Motor neuron (in vitro differentiated cells): ENCODE measurements at places on chromosomes 7 and 10. TPM values are rescaled to one million over a fixed set of nuclear protein-coding genes. Genes with fewer than 3 reads are reported as not detected.

The SORCS1 gene
- total RNA-seq, result 0.27 and 2.7 TPM in 2 replicates

DNA sequence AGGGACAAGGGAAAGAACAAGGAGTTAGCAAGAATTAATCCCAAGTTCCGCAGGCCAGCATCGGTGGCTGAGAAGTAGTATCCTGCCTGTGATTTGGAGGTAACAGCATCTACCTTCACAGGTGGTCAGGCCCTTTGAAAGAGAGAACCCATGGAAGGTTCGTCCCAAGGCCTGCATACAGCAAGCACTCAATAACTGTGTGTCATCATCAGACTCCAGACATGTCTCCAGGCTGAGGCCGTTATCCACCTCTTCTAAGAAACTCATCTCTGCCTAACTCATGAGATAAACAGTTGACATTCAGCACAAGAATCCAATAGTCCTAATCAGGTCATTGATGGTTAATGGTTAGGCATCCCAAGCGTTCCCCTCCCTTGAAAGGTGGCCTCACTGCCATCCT is 45.0 kb downstream of the CTBP2 start:
- ATAC-seq, result no peak

The EGR2 gene
- 0.67 and 0.69 TPM in 2 replicates for total RNA-seq

DNA sequence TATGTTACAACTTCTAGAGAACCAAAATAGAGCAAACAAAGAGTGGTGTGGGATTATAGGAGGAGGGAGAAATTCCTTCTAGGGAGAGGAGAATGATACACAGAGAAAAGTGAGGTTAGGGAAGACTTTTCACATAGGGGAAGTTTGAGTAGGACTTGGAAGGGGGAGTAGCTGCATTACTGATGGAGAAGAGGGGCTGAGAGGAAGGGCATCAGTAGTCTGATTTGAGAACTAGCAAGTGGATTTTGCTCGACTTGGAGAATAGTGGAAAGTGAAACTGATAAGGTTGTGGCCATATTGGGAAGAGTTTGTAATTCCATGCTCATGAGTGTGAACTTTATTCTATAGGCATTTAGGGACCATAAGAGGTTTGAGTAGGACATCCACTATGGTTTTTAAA is 6.1 kb downstream of the NRF1 start:
- no peak for ATAC-seq

- no peak for ATAC-seq
Measured at GRCh38 chr10:18205098-18205834, 65.0 kb downstream of the CACNB2 start.

DNA sequence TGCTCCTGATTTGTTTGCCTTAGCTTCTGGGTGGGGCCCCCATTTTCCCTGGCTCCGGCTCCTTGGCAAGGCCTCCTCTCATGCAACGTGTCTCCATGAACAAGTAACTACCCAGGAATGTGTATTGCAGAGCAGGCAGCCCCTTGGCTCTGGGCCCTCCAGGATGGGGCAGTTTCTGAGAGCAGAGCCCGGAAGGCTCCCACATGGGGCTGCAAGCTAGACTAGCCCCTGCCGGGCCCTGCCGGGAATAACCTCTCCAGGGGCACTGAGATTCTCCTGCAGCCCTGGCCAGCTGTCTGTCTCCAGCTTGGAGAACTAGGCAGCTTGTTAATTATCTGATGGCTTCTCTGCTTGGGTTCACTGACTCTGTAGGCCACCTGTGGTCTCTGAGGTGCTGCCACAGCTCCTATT is 184.0 kb upstream of the INHBA start:
- no peak for ATAC-seq

DNA sequence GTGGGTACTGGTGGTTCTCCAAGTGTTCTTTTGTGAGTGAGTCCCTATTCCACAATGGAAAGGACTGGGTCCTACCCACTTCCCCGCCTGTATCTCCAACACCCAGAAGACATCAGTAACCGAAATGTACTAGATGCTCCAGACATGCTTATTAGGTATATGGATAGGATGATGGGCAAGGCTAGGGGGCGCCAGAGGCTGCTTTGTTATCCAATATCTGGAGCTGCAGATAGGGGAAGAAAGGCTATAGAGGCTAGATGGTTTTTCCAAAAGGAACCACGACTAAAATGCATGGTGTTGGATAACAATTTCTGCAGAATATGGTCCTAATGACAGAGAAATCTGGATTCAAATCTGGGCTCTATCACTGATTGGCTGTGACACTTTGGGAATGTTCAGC is 56.2 kb upstream of the TM9SF3 start:
- ATAC-seq, result peak; percentile 81

GRCh38 chr7:50957431-50957830 is 174.7 kb upstream of the GRB10 start:
- no peak for ATAC-seq

DNA sequence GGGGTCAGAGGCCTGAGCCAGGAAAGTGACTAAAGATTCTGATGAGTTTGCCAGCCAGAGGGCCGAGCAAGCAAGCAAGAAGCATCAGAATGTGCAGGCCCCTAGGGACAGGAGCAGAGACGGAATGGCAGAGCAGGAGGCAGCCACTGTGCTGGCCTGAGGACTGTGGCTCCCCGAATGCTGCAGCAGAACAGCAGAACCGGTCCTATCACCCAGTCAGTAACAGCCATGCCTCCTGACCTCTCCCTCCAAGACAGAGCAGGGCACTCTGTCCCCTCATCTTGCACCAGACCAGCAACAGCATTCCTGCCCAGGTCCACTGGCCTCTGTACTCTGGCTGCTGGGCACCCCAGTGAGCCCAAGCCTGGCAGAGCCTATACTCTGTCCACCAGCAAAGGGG is 85.9 kb downstream of the ARHGAP22 start:
- ATAC-seq, result no peak

The OPALIN gene
- 0.65 and 0.81 TPM in 2 replicates for total RNA-seq

DNA sequence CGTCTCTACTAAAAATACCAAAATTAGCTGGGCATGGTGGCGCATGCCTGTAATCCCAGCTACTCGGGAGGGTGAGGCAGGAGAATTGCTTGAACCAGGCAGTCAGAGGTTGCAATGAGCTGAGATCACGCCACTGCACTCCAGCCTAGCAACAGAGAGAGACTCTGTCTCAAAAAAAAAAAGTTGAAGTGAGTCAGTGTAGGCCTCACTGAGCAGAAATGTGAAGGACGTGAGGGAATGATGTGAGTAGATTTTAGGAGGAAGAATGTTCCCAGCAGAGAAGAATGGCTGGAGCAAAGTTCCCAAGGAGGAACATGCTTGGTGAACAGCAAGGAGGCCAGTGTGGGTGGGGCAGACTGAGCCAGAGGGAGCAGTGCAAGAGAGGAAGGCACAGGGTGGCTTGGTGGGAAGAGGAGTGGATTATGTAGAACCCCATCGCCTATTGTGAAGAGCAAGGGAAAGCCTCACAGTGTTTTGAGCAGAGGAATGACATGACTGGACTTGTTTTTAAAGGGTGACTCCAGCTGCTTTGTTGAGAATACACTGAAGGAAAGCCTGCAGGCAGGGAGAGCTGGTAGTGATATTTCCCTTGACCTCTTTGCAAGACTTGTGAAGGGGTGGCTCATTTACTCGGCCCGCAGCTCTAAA is 708.7 kb downstream of the SUGCT start:
- ATAC-seq, result no peak

The ENO4 gene
- total RNA-seq, result 0.97 and 1.1 TPM in 2 replicates

GRCh38 chr7:157964016-157964415 is 623.6 kb downstream of the PTPRN2 start:
- ATAC-seq, result no peak

- no peak for ATAC-seq
Measured at GRCh38 chr7:39383136-39383535, 183.1 kb upstream of the YAE1 start.

GRCh38 chr7:77895905-77896304 is 97.3 kb downstream of the PHTF2 start:
- no peak for ATAC-seq

DNA sequence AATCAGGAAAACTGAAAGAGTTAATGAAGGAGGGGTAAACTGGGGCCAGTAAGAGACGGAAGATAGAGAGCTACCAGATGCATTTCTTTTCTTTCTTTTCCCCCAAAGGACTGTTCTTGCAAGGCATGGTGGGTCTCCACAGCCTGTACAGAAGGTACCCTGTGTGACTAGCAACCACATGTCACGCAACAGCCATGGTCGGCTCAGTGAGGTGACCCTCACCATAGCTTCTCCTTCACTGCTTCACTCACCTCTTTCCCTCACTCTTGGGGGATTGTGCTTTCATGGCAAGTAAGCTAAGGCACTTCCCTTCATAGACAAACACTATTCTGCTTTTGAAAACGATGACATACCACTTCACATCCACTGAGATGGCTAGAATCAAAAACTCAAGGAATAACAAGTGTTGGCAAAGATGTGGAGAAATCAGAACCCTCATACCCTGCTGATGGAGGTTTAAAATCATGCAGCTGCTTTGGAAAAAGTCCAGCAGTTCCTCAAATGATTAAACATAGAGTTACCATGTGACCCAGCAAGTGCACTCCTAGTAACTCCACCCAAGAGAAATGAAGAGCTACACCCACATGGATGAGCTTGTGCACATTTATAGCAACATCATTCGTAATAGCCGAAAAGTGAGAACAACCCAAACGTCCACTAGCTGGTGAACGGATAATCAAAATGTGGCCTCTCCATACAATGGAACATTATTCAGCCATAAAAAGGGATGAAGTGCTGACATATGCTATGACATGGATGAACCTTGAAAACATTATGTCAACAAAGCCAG is 3.8 kb upstream of the INSIG1 start:
- no peak for ATAC-seq

DNA sequence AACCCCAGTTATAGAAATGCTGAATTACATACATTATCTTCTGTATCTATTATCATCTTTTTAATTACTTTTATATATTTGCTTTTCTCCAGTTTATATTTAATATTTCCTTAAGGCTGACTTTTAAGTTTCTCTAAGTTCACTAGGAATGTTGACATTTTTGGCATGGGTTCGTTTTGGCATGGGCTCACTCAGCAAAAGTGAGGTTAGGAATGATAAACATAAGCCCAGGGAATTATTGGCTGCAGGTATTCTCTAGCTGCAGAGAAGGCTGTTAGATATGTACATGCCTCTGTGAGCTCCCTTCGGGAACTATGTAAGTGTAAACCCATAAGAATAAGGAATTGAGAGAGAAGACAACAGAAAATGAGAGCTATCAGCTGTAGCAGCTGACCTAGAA is 63.6 kb upstream of the RAB18 start:
- ATAC-seq, result no peak

The LDB3 gene
- total RNA-seq, result 0.36 and 1.8 TPM in 2 replicates

DNA sequence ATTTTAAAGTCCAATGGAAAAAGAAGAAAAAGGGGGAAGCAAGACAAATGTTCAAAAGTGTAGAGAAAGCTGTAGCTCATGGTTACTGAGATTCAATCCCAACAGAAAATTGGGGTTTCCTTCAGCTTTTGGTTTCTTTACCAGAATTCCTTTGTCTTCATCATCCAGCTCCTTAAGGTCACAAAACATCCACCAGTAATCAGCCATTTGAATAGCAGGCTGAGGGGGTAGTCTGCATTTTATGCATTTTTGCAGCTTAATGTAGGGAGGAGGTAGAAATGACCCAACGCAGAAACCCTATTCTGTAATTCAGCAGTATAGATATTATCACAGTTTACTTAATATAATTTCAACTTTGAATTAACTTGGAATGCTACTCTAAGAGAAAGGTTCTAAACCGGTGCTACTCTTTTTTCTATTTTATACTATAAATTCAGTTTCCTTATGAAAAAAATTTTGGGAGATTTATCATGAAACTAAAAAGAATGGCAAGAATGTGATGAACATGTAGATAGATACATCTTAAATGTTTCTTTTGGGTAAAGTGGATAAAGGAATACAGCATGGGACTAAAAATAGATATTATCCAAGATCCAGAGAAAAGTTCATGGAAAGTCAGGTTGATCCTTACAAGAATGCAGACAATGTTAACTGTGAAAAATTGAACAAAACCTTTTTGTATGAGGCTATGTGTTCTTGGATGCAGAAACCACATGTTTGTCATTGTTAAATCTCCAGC is 596.9 kb downstream of the PHTF2 start:
- no peak for ATAC-seq

- ATAC-seq, result no peak
Measured at GRCh38 chr7:44043902-44044301, 600 bp upstream of the DBNL start.

The KAZALD1 gene
- 3.5 and 3.7 TPM in 2 replicates for total RNA-seq

DNA sequence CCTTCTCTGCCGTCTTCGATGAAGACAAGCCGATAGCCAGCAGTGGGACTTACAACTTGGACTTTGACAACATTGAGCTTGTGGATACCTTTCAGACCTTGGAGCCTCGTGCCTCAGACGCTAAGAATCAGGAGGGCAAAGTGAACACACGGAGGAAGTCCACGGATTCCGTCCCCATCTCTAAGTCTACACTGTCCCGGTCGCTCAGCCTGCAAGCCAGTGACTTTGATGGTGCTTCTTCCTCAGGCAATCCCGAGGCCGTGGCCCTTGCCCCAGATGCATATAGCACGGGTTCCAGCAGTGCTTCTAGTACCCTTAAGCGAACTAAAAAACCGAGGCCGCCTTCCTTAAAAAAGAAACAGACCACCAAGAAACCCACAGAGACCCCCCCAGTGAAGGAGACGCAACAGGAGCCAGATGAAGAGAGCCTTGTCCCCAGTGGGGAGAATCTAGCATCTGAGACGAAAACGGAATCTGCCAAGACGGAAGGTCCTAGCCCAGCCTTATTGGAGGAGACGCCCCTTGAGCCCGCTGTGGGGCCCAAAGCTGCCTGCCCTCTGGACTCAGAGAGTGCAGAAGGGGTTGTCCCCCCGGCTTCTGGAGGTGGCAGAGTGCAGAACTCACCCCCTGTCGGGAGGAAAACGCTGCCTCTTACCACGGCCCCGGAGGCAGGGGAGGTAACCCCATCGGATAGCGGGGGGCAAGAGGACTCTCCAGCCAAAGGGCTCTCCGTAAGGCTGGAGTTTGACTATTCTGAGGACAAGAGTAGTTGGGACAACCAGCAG is 60.4 kb upstream of the BTBD16 start:
- no peak for ATAC-seq

DNA sequence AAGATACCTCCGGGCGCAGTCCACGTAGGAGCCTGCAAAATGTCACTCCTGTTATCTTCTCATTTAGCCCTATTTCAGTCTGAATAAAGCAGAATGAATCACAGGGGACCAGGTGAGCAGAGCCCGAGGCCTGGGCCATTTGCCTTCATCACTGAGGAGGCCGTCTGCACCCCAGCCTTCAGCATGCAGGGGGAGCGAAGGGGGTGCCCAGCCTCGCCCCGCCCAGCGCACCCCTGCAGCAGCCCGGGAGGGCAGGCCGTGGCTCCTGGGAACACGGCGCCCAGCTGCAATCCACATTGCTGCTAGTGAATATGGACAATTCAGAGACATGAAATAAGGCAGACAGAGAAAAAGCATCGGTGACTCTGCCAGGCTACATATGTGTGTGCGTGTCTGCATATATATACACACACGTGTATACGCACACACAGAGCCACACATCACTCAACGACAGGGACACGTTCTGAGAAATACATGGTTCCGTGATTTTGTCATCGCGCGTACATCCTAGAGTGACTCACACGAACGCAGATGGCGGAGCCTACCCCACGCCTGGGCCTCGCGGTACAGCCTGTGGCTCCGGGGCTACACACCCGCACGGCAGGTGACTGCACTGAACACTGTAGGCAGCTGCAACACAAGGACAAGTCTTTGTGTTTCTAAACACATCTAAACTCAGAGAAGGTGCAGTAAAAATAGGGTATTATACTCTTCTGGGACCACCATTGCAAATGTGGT is 15.2 kb upstream of the ELFN1 start:
- ATAC-seq, result peak; percentile 65

- no peak for ATAC-seq
Measured at GRCh38 chr7:2034291-2035201, 198.2 kb downstream of the MAD1L1 start.

GRCh38 chr7:39741942-39742623 is 118.7 kb downstream of the RALA start:
- ATAC-seq, result no peak
